ENCODE measurements at places on chromosomes 4 and X. TPM values are rescaled to one million over a fixed set of nuclear protein-coding genes. Genes with fewer than 3 reads are reported as not detected.

The TBX22 gene
- not detected for total RNA-seq

GRCh38 chr4:181541396-181541795 is 701.8 kb upstream of the TENM3 start:
- H3K27me3 ChIP-seq, result no peaks in the 10 kb centered on the region
- no peak overlapping the region for H3K4me3 ChIP-seq
- H3K36me3 ChIP-seq, result no peaks in the 10 kb centered on the region
- H3K4me1 ChIP-seq, result no peaks in the 10 kb centered on the region

- no peaks in the 10 kb centered on the region for H3K4me1 ChIP-seq
- H3K27me3 ChIP-seq, result no peaks in the 10 kb centered on the region
- no peak overlapping the region for H3K27ac ChIP-seq
- no peaks in the 10 kb centered on the region for H3K36me3 ChIP-seq
- no peak for DNase-seq
Measured at GRCh38 chrX:109357706-109358105, 124.2 kb downstream of the GUCY2F start.

DNA sequence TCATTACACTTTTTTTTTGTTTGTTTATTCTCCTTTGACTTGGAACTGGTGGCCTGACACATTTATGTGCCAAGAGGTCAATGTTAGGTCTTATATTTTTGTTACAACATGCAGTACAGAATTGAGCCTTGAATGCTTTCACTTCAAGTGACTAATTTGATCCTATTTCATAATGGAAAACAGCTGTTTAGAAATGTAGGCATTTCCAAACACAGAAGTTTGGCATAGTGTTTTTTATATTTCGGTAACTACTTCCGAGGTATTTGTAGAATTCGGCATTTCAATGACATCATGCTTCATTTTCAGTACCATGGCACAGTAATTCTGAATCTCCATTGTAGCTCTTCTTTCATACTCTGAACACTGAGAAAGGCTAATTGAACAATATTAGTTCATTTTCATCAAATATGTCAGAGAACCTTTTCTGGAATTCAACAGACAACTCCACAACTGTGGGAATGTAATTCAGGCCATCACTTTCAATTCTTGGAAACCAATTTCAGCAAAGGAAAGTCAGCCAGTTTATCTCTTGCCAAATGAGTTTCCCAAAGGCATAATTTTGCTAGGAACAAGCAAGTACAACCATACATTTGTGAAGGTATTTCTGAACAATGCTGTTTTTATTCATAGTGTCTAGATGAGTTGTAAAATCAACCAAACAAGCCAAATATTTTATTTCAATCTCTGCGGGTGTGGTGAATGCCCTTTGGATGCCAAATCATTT is 11.4 kb downstream of the FAM120C start:
- no peak overlapping the region for H3K4me3 ChIP-seq
- no peak for DNase-seq
- H3K4me1 ChIP-seq, result no peaks in the 10 kb centered on the region
- H3K27me3 ChIP-seq, result no peaks in the 10 kb centered on the region

The HELT gene
- total RNA-seq, result not detected

DNA sequence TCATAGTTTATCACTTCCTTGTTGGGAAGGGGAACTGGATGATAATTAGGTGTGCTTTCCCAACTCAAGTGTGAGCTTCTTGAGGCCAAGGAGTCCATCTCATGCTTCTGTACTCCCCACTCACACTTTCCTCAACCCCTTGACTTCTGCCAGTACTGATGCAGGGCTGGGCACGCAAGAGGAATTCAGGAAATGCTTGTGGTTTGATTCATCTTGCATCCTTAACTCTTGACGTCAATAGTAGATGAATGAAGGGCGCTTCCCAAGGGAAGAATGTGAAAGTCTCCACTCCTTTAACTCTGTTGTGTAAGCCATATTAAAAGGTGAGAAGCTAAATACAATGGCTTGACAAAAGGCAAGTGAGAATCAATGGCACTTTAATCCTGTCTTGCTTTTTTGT is 101.8 kb downstream of the AGTR2 start:
- no peaks in the 10 kb centered on the region for H3K4me1 ChIP-seq
- H3K27me3 ChIP-seq, result no peaks in the 10 kb centered on the region
- no peaks in the 10 kb centered on the region for H3K36me3 ChIP-seq
- no peak for DNase-seq
- H3K27ac ChIP-seq, result no peak overlapping the region

DNA sequence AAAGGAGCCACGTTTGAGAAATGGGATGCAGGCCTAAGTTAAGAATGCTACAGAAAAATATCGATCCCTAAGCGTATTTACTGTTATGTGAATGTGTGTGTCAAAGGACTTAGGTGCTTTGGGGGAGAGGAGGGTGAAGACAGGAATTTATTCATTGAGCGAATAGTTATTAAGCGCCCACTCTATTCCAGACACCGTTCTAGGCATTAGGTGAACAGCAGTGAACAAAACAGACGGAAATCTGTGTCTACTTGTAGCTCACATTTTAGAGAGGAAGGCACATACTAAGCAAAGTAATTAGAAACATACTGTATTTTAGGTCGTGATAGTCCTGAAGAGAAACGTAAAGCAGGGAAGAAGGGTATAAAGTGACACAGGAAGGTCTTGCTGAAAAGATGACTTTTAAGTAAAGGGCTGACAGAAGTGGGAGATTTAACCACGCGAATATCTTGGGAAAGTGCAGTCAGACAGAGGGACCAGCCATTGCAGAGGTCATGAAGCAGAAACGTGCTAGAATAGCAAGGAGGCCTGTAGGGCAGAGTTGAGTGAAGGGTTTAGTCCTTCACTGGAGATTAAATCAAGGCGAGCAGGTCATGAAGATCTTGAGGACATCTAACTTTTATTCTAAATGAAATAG is 541 bp downstream of the AIMP1 start:
- H3K36me3 ChIP-seq, result peaks cover 6% of the 10 kb centered on the region
- peaks cover 3% of the 10 kb centered on the region for H3K4me1 ChIP-seq
- no peak for DNase-seq
- peak overlapping the region; percentile 97 for H3K27ac ChIP-seq
- no peaks in the 10 kb centered on the region for H3K27me3 ChIP-seq

GRCh38 chr4:8710946-8711345 is 118.4 kb downstream of the CPZ start:
- no peak overlapping the region for H3K27ac ChIP-seq
- DNase-seq, result no peak
- H3K4me3 ChIP-seq, result no peak overlapping the region
- H3K4me1 ChIP-seq, result no peaks in the 10 kb centered on the region

GRCh38 chr4:83993774-83994173 is 457.9 kb downstream of the GPAT3 start:
- no peak overlapping the region for H3K4me3 ChIP-seq
- H3K4me1 ChIP-seq, result no peaks in the 10 kb centered on the region
- H3K36me3 ChIP-seq, result no peaks in the 10 kb centered on the region
- H3K27me3 ChIP-seq, result no peaks in the 10 kb centered on the region

DNA sequence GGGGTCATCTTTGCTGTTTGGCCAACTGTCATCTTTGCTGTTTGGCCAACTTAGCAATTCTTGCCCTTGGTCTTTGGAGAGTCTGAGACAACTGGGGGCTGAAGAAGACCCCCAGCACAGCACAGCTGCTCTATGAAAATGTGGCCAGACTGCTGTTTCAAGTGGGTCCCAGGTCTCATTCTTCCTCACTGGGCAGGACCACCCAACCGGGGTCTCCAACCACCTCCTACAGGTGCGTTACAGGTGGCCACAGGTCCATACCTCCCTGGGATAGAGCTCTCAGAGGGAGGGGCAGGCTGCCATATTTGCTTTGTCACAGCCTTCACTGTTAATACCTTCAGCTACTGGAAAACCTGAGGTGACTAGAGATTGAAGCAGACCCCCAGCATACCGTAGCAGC is 82.1 kb upstream of the TCEAL2 start:
- no peaks in the 10 kb centered on the region for H3K36me3 ChIP-seq
- no peak overlapping the region for H3K4me3 ChIP-seq
- H3K4me1 ChIP-seq, result no peaks in the 10 kb centered on the region
- no peaks in the 10 kb centered on the region for H3K27me3 ChIP-seq
- H3K27ac ChIP-seq, result no peak overlapping the region

DNA sequence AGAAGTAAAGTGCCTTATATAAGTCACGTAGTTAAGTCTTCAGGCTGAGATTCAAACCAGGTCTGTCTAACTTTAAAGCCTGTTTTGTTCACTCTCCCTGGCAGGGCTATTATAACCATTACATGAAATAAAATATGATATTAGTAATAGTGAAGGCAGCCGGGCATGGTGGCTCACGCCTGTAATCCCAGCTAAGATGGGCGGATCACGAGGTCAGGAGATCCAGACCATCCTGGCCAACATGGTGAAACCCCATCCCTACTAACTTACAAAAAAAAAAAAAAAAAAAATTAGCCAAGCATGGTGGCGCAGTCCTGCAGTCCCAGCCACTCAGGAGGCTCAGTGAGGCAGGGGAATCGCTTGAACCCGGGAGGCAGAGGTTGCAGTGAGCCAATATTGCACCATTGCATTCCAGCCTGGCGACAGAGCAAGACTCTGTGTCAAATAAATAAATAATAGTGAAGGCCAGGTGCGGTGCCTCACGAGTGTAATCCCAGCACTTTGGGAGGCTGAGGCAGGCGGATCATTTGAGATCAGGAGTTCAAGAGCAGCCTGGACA is 22.1 kb upstream of the SOWAHD start:
- no peaks in the 10 kb centered on the region for H3K27me3 ChIP-seq
- H3K4me3 ChIP-seq, result no peak overlapping the region
- H3K27ac ChIP-seq, result no peak overlapping the region
- no peaks in the 10 kb centered on the region for H3K36me3 ChIP-seq
- no peaks in the 10 kb centered on the region for H3K4me1 ChIP-seq
- DNase-seq, result no peak
